Astrocyte (in vitro differentiated cells and primary cell): ENCODE measurements at places on chromosomes 4 and X. TPM values are rescaled to one million over a fixed set of nuclear protein-coding genes. Genes with fewer than 3 reads are reported as not detected.

DNA sequence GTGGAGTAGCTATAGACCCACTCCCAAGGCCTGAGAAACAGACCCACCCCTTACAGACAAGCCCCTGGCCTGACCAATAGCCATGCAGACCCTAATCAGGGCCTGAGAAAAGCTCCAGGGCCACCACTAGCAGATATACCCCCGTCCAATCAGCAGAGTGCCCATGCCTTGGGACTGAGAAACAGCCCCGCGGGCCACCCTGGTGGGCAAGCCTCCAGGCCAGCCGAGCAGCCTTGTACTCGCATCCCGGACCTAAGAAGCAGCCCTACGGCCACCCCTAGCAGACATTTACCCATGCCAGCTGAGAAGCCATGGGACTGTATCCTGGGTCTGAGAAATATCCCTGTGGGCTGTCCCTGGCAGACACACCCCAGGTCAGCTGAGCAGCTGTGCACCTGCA is 436.5 kb downstream of the SMARCA1 start:
- no peak for DNase-seq
- H3K27ac ChIP-seq, result no peak overlapping the region
- no peaks in the 10 kb centered on the region for H3K27me3 ChIP-seq
- no peaks in the 10 kb centered on the region for H3K36me3 ChIP-seq

DNA sequence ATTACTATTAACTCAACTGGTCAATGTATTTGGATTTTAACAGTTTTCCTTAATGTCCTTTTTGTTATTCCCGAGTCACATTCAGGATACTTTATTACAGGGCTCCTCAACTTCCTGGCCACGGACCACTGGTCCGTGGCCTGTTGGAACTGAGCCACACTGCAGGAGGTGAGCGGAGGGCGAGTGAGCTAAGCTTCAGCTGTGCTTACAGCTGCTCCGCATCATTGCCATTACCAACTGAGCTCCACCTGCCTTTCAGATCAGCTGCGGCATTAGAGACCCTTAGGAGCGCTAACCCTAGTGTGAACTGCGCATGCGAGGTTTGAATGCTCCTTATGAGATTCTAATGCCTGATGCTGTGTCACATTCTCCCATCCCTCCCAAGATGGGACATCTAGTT is 591.7 kb downstream of the CCSER1 start:
- no peak overlapping the region for H3K27ac ChIP-seq
- H3K36me3 ChIP-seq, result no peaks in the 10 kb centered on the region
- H3K4me1 ChIP-seq, result no peaks in the 10 kb centered on the region
- no peak overlapping the region for H3K4me3 ChIP-seq
- no peak for DNase-seq
- H3K27me3 ChIP-seq, result no peaks in the 10 kb centered on the region

- no peaks in the 10 kb centered on the region for H3K27me3 ChIP-seq
- H3K36me3 ChIP-seq, result no peaks in the 10 kb centered on the region
- H3K4me1 ChIP-seq, result no peaks in the 10 kb centered on the region
- no peak overlapping the region for H3K27ac ChIP-seq
- no peak for DNase-seq
Observed at GRCh38 chr4:27720010-27720766, 859.5 kb downstream of the STIM2 start.

DNA sequence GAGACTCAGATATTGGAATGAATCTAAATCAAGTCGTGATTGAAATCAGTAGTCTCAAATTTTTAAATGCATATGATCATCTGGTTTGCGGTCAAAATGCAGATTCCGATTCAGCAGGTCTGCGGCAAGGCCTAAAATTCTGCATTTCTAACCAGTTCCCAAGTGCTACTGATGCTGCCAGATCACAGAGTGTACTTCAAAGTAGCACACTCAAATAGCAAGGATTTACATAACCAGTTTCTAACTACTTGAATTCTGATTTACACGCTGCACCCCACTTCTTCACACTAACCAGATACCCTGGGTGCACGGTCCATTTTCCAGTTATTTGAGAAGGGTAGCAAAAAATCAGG is 752 bp downstream of the MBTPS2 start:
- peak; percentile 15 for DNase-seq
- H3K36me3 ChIP-seq, result no peaks in the 10 kb centered on the region
- no peaks in the 10 kb centered on the region for H3K27me3 ChIP-seq
- no peaks in the 10 kb centered on the region for H3K4me1 ChIP-seq
- H3K4me3 ChIP-seq, result peak overlapping the region; percentile 82

DNA sequence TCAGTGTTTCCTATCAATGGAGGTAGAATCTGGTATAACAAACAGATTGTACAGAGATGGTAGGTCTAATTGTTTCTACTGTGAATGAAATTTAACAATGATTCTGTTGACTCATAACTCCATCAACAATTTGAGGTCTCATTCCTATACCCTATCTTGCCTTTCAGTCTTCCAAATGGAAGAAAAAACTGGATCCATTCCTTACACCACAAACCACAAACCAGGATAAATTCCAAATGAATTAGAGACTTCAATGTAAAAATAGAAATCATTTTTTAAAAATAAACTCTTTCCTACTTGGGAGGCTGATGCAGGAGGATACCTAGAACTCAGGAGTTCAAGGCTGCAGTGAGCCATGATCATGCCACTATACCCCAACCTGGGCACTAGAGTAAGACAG is 114.4 kb upstream of the WDR44 start:
- H3K27me3 ChIP-seq, result no peaks in the 10 kb centered on the region
- H3K4me1 ChIP-seq, result no peaks in the 10 kb centered on the region
- H3K36me3 ChIP-seq, result no peaks in the 10 kb centered on the region
- peak; percentile 75 for DNase-seq

DNA sequence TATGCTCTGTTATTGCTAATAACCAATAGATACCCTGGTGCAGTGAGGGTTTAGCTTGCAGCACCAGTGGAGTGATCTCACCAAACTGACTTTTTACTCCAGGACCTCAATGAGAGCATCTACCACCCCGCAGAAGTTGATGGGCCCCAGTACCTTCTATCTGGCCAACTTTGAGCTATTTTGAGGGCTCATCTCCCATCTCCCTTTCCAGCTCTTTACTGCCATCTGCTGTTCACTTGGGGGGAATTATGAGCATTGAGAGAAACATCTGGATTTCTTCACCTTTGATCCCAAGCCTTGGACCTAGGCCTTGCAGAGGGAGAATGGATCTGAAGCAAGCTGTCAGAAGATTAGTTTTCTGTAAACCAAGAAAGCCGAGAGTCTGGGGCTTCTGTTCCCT is 143.6 kb downstream of the TMEM164 start:
- H3K36me3 ChIP-seq, result no peaks in the 10 kb centered on the region
- H3K4me3 ChIP-seq, result no peak overlapping the region
- no peaks in the 10 kb centered on the region for H3K27me3 ChIP-seq
- no peak for DNase-seq

- no peaks in the 10 kb centered on the region for H3K27me3 ChIP-seq
- no peaks in the 10 kb centered on the region for H3K36me3 ChIP-seq
- no peak overlapping the region for H3K27ac ChIP-seq
- DNase-seq, result no peak
Observed at GRCh38 chr4:16692046-16692445, 206.4 kb downstream of the LDB2 start.

- DNase-seq, result no peak
- no peak overlapping the region for H3K27ac ChIP-seq
- peaks cover 13% of the 10 kb centered on the region for H3K4me1 ChIP-seq
- no peak overlapping the region for H3K4me3 ChIP-seq
- no peaks in the 10 kb centered on the region for H3K27me3 ChIP-seq
Observed at GRCh38 chrX:74117962-74118902, 185.7 kb upstream of the ZCCHC13 start.

DNA sequence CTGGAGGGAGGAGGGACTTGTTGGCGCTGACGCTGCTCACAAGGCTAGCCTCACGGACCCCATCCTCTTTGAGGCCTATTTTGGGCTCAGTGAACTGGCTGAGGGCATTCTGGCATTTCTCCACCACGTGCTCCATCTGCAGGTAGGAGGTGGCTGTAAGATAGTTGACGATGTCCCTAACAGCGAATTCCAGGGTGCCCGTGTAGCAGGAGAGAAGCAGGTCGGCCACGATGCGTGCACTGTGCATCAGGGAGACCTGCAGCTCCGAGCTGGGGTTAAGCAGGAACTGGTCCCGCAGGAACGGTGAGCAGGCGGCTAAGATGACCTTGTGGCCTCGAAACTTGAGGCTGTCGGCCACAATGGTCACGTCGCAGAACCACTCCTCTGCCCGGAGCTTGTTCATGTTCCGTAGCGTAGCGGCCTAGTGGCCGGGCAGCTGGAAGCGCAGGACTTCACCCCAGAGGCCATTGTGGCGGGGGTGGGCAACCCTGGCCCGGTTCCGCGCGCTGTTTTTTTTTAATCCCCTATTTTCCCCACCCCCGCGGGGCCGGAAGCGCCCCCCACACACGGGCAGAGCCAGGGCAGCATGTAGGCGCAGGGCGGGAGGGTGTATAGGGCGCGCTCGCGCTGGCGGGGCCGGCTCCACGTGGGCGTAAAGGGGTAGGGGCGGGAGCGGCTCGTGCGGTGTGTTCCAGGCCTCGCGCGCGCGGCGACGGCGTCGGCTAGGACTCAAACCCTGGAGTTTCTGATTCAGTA is 73.2 kb downstream of the UBE2K start:
- H3K4me3 ChIP-seq, result no peak overlapping the region
- H3K27ac ChIP-seq, result no peak overlapping the region
- DNase-seq, result no peak
- no peaks in the 10 kb centered on the region for H3K27me3 ChIP-seq

DNA sequence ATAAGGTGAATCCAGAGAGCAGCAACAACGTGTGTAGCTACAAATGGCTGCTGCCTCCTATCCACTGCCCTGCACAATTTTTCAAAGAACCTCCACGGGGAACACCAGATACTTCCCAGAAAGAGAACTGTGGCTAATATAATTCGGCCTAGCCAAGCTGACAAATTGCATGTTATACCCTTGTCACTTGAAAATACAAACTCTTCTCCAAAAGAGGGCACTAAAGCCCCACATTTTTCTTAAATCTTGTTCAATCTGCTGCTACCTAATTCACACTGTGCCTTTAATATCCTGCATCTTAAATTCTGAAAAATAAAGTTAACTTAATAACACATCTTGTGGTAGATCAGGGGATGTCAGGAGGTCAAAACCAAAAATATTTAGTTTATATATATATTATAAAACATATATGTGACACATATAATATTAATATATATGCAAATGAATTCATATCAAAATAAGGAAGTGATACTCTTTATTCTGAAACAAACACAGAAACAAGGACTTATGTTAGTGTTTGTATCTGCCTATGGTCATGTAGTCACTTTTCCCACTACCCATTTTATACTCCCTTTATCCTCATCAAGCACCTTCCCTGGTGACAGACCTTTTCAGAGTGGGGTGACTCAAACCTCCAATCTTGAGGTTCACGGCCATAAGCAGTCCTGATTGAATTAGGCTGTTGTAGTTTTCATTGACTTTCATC is 24.1 kb downstream of the CT45A1 start:
- H3K4me3 ChIP-seq, result no peak overlapping the region
- DNase-seq, result no peak
- no peaks in the 10 kb centered on the region for H3K4me1 ChIP-seq
- H3K27me3 ChIP-seq, result no peaks in the 10 kb centered on the region
- no peaks in the 10 kb centered on the region for H3K36me3 ChIP-seq

DNA sequence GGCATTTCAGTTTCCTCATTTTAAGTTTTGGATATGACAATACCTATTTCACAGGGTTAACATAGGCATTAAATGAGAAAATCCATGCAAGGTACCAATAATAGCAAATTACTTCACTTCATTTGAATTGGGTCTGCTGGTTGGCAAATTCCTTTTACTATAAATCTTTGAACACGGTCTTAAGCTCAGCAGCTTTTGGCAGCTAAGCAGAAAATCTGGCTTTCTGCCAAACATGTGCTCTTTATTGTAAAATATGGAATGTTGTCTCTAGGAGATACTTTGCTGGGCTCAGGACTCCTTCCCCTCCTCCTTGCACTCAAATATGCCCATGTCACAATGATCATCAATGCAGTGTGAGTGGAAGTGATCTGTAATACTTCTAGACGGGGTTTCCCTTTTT is 16.8 kb upstream of the DMP1 start:
- DNase-seq, result peak; percentile 44
- H3K36me3 ChIP-seq, result no peaks in the 10 kb centered on the region
- no peak overlapping the region for H3K27ac ChIP-seq
- no peak overlapping the region for H3K4me3 ChIP-seq

- no peaks in the 10 kb centered on the region for H3K27me3 ChIP-seq
- no peak overlapping the region for H3K27ac ChIP-seq
- no peak for DNase-seq
- no peaks in the 10 kb centered on the region for H3K36me3 ChIP-seq
- no peaks in the 10 kb centered on the region for H3K4me1 ChIP-seq
Observed at GRCh38 chrX:21225643-21226042, 148.6 kb upstream of the CNKSR2 start.

DNA sequence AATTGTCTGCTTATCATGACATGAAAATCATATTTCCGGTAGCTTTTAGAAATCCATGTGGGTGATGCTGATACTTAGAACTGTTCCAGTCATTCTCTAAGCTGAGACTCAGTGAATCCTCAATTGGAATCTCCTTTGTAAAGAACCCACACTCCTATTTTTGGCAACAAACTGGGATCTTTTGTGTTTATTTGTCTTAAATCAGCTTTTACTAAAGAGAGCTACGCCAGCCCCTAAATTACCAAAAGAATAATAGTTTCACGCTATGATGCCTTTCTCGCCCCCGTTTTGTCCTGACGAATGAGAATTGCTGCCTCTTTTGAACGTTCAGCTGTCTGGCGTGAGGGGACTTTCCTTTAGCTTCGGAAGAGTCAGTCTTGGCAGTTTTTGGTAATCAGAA is 195.9 kb downstream of the SHOX start:
- peak overlapping the region; percentile 59 for H3K27ac ChIP-seq
- no peaks in the 10 kb centered on the region for H3K4me1 ChIP-seq
- no peak overlapping the region for H3K4me3 ChIP-seq
- DNase-seq, result no peak
- no peaks in the 10 kb centered on the region for H3K36me3 ChIP-seq

GRCh38 chr4:1464581-1465171 is 58.4 kb upstream of the NKX1-1 start:
- H3K4me3 ChIP-seq, result no peak overlapping the region
- DNase-seq, result no peak

GRCh38 chrX:122269243-122269781 is 914.8 kb upstream of the GRIA3 start:
- no peak overlapping the region for H3K27ac ChIP-seq
- DNase-seq, result peak; percentile 40
- no peak overlapping the region for H3K4me3 ChIP-seq
- no peaks in the 10 kb centered on the region for H3K4me1 ChIP-seq
- no peaks in the 10 kb centered on the region for H3K36me3 ChIP-seq

DNA sequence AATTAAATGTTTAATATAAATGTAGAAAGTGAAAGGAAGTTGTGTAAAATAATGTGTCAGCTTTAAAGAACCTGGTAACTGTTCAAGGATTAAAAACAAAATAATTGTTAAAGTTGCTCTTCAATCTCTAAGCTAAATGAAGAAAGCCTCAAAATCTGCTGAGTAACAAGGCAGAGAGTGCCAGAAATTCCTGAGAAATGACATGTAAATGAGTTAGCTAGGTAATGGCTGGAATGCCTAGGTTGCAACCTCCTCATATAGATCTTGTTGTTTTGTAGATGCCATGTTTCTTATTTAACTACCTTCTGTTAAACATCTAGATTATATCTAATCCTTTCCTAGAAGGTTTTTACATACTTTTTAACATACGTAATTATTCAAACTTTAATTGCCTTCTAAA is 763.6 kb upstream of the AGA start:
- H3K27me3 ChIP-seq, result no peaks in the 10 kb centered on the region
- no peak overlapping the region for H3K4me3 ChIP-seq
- H3K36me3 ChIP-seq, result no peaks in the 10 kb centered on the region
- peak; percentile 26 for DNase-seq
- no peaks in the 10 kb centered on the region for H3K4me1 ChIP-seq

Gene TMSB15A
- 0.46 and 1.6 TPM in 2 replicates for total RNA-seq

Gene CYLC1
- total RNA-seq, result not detected in 2 replicates

Gene NDUFC1
- 49.2 and 52.4 TPM in 2 replicates for total RNA-seq

Gene CHRNA9
- 2.8 and 3.4 TPM in 2 replicates for total RNA-seq
